ENCODE measurements at places on chromosomes 16 and 17. TPM values are rescaled to one million over a fixed set of nuclear protein-coding genes. Genes with fewer than 3 reads are reported as not detected.

GRCh38 chr17:48612456-48612853 is 1.6 kb upstream of the HOXB7 start:
- peak; percentile 75 for DNase-seq
- no peaks in the 10 kb centered on the region for H3K36me3 ChIP-seq
- peaks cover 30% of the 10 kb centered on the region for H3K4me1 ChIP-seq
- H3K4me3 ChIP-seq, result peak overlapping the region; percentile 87

GRCh38 chr16:83899978-83900377 is 1.1 kb downstream of the MLYCD start:
- H3K36me3 ChIP-seq, result no peaks in the 10 kb centered on the region
- H3K27me3 ChIP-seq, result peaks cover 4% of the 10 kb centered on the region
- DNase-seq, result no peak
- H3K4me1 ChIP-seq, result peaks cover 4% of the 10 kb centered on the region
- H3K27ac ChIP-seq, result no peak overlapping the region

DNA sequence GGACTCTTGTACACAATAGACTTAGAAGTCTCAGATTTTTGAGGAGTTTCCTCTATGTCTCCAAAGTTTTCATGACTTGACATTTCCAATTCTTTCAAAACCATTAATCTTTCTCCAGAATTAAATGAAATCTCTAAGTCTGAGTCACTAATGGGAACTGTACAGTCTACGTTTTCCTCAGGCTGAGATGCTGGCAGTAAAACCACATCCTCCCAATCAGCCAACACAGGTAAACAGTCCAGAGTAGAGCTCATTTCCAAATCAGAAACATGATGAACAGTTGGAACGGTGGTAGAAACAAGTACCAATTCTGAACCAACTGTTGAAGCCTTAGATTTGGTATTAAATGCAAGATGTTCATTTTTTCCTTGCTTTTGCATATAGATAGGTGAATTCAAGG is 7.9 kb downstream of the ERI2 start:
- H3K4me3 ChIP-seq, result no peak overlapping the region
- no peak overlapping the region for H3K27ac ChIP-seq
- peaks cover 25% of the 10 kb centered on the region for H3K36me3 ChIP-seq
- H3K27me3 ChIP-seq, result no peaks in the 10 kb centered on the region
- H3K4me1 ChIP-seq, result no peaks in the 10 kb centered on the region

DNA sequence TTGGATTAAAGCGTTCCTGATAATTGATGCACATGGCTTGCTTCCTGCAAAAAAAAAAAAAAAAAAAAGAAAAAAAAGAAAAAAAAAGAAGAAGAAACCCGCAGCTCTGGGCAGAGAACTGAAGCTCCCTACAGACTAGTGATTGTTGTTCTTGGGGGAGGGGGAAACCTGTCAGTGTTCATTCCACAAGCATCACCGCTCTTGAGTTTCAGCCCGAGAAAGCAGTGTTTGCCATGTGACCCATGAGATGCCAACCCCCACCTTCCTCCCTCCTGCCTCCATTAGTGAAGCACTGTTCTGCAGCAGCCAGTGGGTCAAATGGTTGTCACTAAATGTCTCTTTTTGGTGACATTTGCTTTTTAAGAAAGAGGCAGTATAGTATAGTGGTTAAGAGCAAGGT is 1.7 kb downstream of the USP43 start:
- H3K4me1 ChIP-seq, result no peaks in the 10 kb centered on the region
- H3K36me3 ChIP-seq, result no peaks in the 10 kb centered on the region
- DNase-seq, result no peak
- H3K27ac ChIP-seq, result no peak overlapping the region
- no peak overlapping the region for H3K4me3 ChIP-seq
- H3K27me3 ChIP-seq, result peaks cover 60% of the 10 kb centered on the region

- no peaks in the 10 kb centered on the region for H3K36me3 ChIP-seq
- H3K27me3 ChIP-seq, result no peaks in the 10 kb centered on the region
- no peaks in the 10 kb centered on the region for H3K4me1 ChIP-seq
- DNase-seq, result no peak
- no peak overlapping the region for H3K27ac ChIP-seq
- H3K4me3 ChIP-seq, result no peak overlapping the region
These were observed 323.7 kb upstream of the TBX2 start for GRCh38 chr17:61075988-61076387.

The ESRP2 gene
- total RNA-seq, result 0.35 TPM

GRCh38 chr16:10172848-10173655 is 9.2 kb downstream of the GRIN2A start:
- H3K27ac ChIP-seq, result no peak overlapping the region
- no peak overlapping the region for H3K4me3 ChIP-seq
- H3K36me3 ChIP-seq, result no peaks in the 10 kb centered on the region
- no peak for DNase-seq
- H3K27me3 ChIP-seq, result no peaks in the 10 kb centered on the region

DNA sequence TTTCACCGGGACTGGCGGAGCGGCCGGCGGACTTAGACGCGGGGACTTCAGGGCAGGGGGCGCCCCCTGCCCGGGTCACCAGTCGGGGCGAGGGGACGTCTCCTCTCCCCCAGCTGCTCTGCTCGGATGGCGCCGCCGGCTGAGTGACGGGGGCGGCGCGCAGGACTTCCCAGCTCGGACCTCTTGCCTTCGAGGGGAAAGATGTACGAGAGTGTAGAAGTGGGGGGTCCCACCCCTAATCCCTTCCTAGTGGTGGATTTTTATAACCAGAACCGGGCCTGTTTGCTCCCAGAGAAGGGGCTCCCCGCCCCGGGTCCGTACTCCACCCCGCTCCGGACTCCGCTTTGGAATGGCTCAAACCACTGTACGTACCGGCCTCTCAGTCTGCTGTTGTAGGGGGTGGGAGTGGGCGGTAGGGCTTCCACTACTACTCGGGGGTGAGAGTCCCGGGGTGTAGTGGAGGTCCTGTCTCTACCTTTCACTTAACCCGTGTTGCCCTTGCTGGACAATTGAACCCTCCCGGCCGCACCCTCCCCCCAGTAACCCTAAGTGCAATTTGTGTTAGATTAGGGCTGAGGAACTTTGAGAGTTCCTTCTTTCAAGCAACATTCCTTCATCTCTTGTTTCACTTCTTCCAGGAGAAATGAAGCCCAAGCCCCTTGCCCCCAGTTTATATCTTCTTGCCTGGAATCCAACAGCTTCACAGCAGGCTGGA is 21.9 kb downstream of the GJD3 start:
- DNase-seq, result no peak
- H3K4me3 ChIP-seq, result peak overlapping the region; percentile 63
- no peaks in the 10 kb centered on the region for H3K27me3 ChIP-seq
- H3K36me3 ChIP-seq, result no peaks in the 10 kb centered on the region
- peak overlapping the region; percentile 79 for H3K27ac ChIP-seq
- H3K4me1 ChIP-seq, result peaks cover 37% of the 10 kb centered on the region

- H3K4me1 ChIP-seq, result peaks cover 7% of the 10 kb centered on the region
- H3K36me3 ChIP-seq, result no peaks in the 10 kb centered on the region
- no peak overlapping the region for H3K27ac ChIP-seq
- no peak overlapping the region for H3K4me3 ChIP-seq
- no peaks in the 10 kb centered on the region for H3K27me3 ChIP-seq
These were observed 82.8 kb downstream of the SNX29 start for GRCh38 chr16:12059216-12059769.

The DOC2A gene
- 3.2 TPM for total RNA-seq
